ENCODE measurements at places on chromosomes 3 and 15.
A peak's percentile ranks its signal among the peaks of the same experiment; 100 is the strongest.

DNA sequence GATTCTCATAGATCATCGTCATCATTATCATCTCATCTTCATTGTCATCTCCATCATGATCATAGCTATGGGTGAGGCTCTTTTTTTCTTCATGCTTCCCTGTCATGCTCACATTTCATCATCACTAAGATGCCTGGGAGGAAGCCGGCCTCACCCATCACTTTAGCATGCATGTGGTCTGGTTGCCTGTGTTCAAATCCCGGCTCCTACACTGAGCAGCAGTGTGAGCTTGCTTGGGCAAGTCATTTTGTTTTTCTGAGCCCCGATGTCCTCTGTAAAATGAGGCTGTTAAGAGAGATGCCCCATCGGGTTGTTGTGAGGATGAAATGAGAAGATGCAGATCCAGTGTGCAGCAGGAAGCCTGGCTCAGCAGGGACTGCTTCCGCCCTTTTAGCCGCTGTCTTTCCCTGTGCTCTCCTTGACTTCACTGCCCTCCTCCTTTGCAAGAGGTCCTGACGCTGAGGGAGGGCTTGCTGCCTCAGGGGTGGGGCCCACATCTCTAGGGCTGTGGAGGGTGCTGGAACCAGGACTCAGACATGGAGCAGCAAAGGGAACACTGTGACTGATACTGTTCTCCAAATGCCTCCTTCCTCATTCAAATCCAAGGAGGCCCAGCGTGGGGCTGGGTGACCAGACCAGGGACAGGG lies 14.4 kb upstream of the FAM3D start:
- DNase-seq, result no peak

- DNase-seq, result no peak
These were observed 19.6 kb upstream of the OR5K4 start for GRCh38 chr3:98333989-98334606.

DNA sequence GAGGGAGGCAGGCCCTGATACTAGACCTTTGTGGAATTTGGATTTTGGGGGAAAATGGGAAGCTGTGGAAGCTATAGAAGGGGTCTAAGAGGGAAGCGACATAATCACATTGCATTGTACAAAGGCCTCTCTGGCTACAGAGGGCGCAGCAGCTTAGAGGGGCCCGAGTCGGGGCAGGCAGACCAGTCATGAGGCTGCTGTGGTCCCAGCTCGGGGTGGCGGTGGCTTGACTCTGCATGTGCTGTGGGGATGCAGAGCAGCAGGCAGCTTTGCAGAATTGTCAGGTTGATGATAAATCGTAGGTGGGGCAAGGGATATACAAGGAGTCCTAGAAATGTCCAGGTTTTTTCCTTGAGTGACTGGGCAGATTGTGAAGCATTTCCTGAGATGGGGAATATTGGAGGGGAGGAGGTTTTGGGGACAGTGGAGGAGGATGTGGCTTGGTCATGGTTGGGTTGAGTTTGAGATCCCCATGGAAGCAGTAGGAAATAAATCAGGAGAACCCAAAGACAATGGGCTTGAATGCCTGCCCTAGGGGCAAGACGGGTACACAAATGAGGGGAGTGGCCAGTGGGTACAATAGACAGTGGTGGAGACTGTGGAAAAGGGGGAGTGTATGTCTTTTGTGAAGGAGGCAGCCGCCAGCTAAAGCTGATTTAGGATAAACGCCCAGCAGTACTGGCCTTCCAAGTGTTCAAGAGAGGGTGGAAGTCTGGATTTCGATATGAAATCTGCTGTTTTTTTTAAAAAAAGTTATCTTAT lies 94.1 kb downstream of the HMG20A start:
- DNase-seq, result no peak

DNA sequence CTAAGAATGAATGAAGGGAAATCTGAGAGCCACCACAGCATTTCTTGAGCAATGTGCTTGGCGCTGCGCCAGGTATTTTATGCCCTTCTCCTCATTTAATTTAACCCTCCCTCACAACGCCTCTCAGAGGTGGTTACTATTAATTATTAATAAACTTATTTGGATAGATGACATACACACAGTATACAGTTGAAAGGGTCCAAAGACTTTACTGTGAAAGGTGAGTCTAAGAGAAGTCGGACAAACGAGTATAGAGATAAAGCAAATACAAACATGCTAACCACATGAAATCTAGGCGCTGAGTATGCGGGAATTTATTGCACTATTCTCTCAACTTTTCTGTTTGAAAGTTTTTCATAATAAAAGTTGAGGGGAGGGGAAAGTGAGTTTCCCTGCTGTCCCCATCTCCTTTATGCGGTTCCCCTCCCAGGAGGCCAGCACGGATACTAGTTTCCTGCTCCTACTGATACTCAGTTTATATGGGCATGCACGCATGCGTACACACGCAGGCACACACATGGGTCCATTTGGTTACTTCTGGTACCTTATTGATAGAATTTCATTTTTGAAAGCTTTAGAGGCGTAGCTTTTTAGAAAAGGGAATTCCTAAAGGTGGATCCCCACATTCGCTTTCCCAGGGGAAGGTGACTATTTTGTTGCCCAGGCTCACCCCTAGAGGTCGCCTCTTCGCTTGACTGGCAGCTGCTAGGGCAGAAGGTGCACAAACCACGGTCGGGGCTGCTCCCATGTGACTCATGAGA lies 28.5 kb upstream of the KCTD6 start:
- DNase-seq, result peak; percentile 73

Data from cerebellar cortex (tissue), 1 donor.